ENCODE measurements at places on chromosomes 3 and 15.
A peak's percentile ranks its signal among the peaks of the same experiment; 100 is the strongest.

- DNase-seq: no peak
Measured at GRCh38 chr3:157167371-157168042, 7.6 kb upstream of the CCNL1 start.

DNA sequence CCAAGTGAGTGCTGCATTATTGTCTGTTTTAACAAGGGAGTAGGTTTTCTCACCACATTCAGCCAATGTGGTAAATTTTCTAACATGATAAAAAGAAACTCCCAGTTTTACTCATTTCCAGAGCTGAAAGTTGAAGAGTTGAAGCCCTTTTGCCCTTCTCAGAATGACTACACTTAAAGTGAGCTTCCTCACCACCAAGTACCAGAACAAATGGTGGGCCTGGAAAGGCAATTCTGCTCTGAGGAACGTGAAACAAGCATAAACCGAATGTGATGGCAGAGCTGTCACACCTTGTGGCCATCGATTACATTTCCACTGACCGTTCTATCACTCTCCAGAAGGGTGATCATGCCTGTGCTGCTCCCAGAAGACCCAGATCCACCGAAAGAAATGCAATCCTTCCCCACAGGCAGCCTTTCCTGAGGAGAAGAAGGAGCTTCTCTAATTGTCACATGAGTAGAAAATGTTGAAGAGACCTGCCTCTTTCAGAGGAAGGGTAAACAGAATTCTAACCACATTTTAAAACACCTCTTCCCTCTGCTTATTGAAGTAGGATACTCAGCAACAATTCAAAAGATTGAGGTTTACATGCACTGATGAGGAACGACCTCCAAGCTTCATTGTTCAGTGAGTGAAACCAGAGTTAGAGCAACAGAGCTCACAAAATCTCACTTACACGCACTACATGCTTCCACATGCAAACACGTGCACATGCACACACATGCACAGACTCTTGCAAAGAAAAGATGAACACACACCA is 21.4 kb upstream of the CCR9 start:
- peak; percentile 51 for DNase-seq

DNA sequence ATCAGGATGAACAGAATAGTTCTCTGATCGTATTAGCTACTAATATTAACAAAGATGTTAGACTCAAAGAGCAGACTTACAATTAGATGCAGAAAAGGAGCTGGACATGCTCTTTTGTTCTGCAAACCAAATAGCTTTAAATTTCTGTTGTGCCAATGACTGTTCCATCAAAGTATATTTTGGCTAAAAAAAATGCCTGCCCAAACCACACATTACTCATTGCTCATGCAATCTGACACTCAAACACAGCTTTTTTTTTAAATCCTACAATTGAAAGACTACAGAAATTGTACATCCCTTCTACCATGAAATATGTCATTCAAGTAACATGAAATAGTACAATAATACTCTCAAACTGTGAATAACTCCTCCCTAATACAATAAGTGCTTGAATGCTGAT is 48.6 kb downstream of the SHOX2 start:
- DNase-seq: no peak

GRCh38 chr3:184691397-184692231 is 20.2 kb downstream of the MAGEF1 start:
- no peak for DNase-seq

GRCh38 chr15:73926219-73927002 is at the start of gene LOXL1:
LOXL1 (plus strand) TSS chr15:73926462; CDS start chr15:73926784, 322 bp downstream.
- DNase-seq: no peak

DNA sequence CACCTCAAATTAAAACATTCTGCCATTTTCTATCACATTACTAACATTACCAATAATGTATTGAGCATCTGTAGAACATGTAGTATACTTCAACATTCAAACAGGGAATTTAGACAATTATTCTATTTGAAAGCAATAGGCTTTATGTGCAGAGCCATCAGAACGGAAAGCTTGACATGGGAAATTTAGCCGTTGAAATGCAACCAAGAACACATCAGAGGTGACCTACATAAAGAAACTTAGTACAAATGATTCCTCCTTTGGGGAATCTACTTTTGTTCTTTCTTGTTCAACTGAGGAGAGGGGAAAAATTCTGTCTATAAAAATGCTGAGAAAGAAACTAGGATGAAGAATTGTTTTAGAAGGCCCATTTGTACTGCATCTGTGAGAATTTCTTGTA is 38.6 kb upstream of the RBMS3 start:
- no peak for DNase-seq

- DNase-seq: no peak
Measured at GRCh38 chr3:155179966-155180757, 100.0 kb downstream of the MME start.

DNA sequence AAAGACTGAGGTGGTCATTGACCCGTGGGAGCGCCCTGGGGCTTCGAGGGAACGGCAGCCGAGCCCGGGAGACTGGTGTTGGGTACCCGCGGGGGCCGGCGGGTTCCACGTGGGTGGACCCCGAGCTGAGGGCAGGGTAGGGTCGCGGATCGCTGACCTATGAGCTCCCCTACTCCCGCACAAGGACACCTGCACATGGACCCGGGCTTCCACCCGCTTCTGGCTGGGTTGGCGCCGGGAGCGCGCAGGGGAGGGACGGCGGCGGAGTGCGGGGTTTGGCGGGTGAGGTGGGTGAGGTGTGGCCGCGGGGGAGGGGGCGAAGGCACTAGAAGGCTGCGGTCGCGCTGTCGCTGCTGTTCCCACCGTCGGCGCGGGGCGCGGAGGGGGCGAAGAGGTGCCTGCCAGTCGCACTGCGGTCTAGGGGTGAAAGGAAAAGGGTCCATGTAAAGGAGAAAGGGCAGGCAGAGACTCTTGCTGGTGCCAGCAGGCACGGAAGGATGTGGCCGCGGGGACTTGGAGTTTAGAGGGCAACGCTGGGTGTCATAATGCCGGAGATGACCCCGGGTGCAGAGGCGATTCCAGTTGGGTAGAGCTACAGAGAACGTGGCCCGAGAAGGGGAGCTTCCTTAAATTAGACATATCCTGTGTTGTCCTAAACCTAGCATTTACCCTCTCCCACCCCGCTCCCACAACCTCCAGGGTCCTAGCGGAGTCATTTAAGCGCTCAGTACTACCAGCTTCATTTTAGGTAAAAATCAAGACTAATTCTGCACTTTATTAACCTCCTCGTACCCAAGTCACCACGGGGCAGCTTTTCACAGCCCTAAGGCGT is 245.9 kb upstream of the TOPAZ1 start:
- peak; percentile 19 for DNase-seq

DNA sequence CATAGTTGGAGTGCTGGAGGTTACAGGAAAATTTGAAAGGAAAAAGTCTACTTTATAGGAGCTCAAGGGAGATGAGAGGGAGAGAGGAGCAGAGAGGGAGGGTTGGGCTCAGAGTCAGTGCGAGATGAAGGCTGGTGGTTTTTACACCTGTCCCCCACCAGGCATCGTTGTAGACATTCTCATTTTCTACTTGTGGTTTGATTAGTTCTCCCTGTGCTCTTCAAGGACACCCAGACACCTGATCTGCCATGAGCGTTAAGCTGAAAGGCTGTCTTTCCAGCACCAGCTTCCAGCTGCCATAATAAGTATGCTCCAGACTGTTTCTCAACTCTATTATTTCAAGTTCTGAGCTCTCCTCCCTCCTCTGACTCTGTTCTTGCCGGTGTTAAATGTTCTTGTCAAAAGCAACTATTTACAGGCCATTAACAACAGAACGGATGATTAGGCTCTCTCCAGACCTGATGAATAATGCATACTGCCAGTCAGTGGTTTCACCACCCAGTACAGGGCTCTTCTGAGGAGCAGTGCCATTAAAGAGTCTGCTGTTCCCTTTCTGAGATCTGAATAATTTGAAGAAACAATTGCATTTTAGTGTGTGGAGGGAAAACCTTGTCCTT is 514.6 kb upstream of the MCTP2 start:
- DNase-seq: no peak

DNA sequence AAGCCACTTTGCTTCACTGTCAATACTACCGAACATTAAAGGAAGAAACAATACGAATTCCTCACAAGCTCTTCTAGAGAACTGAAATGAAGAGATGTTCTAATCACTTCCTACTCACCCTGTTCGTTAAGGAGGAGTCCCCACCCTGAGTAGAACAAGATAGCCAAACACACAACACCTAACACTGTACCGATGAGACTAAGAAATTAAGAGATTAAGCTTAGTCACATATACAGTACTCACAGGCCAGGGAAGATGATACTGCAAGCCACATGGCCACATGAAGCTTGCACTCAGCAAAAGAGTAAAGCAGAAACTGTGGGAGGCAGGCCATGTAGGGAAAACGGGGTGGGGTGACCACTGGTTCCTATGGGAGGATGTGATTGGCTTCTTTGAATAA is 48.0 kb downstream of the CGGBP1 start:
- DNase-seq: no peak

- DNase-seq: no peak
Measured at GRCh38 chr3:53628536-53629401, 134.4 kb downstream of the CACNA1D start.

- no peak for DNase-seq
Measured at GRCh38 chr3:87996882-87997281, 61.9 kb downstream of the CGGBP1 start.

All from activated CD4-positive, alpha-beta T cell treated with anti-CD3 and anti-CD28 coated beads for 48 hours (primary cell).